ENCODE measurements at places on chromosomes 5 and 9.

DNA sequence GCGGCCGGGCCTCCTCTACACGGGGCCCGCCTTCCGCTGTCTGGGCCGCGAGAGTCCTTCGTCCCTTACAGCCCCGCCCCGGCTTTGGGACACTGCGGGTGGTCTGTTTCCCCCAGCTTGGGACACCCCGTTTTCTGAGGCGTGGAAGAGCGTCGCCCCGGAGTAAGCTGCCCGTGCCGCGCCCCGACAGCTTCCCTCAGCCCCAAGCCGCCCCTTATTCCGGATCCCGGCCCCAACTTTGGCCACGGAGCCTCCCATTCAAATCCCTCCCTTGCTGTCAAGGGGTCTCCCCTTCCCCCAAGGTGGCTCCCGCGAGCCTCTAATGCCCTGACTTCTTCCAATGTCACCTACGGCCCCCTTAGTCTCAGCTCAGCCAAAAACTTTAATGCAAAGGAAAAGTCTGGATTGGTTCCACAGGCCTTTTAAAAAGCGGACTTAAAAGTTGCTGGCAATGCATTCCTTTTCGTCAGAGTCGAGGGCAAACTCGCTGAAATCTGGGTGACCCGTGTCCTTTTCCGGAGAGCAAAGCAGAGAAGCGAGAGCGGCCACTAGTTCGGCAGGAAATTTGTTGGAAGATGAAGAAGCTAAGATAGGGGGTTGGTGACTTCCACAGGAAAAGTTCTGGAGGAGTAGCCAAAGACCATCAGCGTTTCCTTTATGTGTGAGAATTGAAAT is 19.8 kb downstream of the EXOSC2 start:
- DNase-seq, result no peak

DNA sequence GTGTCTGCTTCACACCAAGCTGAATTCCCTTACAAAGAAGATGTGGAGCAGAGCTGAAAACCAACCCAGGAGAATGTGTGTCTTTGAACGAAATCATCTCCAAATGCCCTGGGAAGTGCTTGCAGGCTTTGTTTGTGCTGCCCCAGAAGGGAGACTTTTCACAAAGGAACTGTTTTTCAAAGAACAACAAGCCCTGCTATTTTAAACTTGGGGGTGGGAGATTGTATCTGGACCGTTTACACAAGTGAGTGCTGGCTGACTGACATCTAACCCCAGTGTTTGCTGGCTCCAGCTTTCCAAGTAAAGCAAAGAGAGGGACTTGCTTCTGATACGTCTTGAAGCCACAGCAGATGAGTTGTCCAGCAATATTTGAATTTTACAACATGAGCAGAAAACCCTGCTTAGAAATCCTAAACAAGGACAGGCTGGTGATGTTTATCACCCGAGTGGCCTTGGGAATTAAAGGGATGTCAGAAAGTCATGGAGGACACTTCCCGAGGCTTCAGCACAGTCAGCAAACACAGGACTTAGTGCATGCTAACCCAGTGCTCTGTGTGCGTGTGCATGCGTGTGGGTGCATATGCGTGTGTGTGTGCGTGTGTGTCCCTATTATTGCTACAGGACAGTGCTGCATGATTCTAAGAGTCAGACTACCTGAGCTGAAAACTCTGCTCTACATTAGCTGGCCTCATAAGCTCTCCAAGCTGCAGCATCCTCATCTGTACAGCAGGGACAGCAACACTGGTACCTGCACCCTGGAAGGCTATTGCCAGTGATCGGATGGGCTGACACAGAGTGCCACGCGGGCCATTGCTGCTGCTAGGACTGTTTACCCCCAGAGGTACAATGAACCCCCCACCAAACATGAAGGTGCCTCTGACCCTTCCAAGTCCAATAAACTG is 1.4 kb downstream of the ADAMTS12 start:
- peak; percentile 25 for DNase-seq

DNA sequence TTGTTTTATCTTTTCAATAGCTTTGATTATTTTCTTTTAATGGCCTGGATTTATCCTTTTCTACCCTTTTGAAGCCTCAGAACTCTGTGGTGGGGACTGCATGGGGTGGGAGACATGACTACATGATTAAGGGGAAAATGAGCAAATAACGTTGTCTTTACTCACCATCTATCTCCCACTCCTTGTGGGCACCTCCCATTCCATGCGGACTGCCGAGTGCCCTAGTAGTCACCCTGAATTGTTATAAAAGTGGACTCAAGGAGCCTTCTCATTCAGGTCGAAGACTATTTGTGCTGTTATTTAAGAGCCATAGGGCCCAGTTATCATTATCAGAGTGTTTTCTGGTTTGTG is 281.8 kb downstream of the MLLT3 start:
- DNase-seq, result no peak

- DNase-seq, result no peak
These were observed 240.8 kb upstream of the ZNF462 start for GRCh38 chr9:106622164-106622487.

GRCh38 chr5:43620944-43621505 is 18.0 kb downstream of the NNT start:
- DNase-seq, result no peak
